ENCODE measurements at places on chromosomes 16 and 17.

GRCh38 chr17:66281661-66282369, 20.6 kb upstream of the PRKCA start:
- H3K27ac ChIP-seq = no peak overlapping the region
- no peak for DNase-seq
- no peak overlapping the region for H3K4me3 ChIP-seq
- H3K4me1 ChIP-seq = peaks cover under 1% of the 10 kb centered on the region

DNA sequence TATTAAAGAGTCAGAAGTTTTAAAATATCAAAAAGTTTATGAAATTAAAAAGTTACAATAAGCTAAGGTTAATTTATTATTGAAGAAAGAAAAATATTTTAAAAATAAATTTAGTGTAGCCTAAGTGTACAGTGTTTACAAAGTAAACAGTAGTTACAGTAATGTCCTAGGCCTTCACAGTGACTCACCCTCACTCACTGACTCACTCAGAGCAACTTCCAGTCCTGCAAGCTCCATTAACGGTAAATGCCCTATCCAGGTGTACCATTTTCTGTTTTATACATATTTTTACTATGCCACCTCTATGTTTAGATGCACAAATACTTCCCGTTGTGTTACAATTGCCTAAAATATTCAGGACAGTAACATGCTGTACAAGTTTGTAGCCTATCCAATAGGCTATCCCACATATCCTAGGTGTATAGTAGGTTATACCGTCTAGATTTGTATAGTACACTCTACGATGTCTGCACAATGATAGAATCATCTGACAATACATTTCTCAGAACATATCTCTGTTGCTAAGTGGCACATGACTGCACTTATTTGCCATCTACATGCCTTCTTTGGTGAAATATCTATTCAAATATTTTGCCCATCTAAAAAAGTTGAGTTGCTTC, 67.2 kb upstream of the WSB1 start:
- no peaks in the 10 kb centered on the region for H3K4me1 ChIP-seq
- DNase-seq = peak; percentile 49
- no peaks in the 10 kb centered on the region for H3K36me3 ChIP-seq
- H3K27me3 ChIP-seq = peaks cover 3% of the 10 kb centered on the region
- H3K4me3 ChIP-seq = no peak overlapping the region
- no peak overlapping the region for H3K27ac ChIP-seq

GRCh38 chr16:2822158-2822495, 5.1 kb downstream of the PRSS21 start:
- no peaks in the 10 kb centered on the region for H3K4me1 ChIP-seq
- H3K36me3 ChIP-seq = no peaks in the 10 kb centered on the region
- no peak for DNase-seq
- no peak overlapping the region for H3K4me3 ChIP-seq

DNA sequence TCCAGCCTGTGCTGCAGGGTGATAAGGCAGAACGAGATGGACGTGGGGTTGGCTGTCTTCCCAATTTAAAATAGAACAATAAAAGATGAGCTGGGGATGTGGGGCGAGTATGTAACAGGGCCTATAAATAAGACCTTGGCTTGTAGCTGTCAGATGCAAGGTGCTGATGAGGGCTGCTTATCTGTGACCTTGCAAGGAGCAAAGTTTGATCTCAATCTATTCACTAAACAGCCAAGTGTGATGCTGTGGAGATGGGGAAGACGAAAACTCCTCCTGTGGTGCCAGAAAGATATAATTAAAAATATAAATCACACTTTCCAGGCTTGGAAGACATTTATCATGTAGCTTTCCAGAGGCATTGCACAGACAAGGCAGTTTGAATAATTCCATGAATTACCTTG, 26.7 kb upstream of the TEX2 start:
- H3K27me3 ChIP-seq = peaks cover 3% of the 10 kb centered on the region
- H3K4me3 ChIP-seq = no peak overlapping the region
- no peak for DNase-seq
- H3K36me3 ChIP-seq = no peaks in the 10 kb centered on the region

DNA sequence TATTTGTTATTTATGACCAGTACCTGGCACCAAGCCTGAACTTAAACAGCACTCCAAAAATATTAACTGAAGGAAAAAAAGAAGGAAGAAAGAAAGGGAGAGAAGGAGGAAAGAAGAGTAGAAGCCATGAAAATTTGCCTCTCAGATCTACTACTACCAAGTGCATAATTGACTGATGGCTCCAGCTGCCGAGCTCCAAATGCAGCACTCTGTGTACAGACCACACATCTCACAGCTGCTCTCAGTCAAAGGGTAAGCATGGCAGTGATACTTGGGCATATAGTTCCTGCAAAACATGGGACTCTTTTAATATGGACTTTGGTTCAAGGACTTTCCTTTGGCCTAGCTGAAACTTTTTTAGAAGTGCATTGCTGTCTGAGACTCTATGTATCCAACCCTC, 44.0 kb upstream of the NOG start:
- H3K27me3 ChIP-seq = no peaks in the 10 kb centered on the region
- H3K4me1 ChIP-seq = no peaks in the 10 kb centered on the region
- H3K36me3 ChIP-seq = no peaks in the 10 kb centered on the region
- H3K27ac ChIP-seq = no peak overlapping the region
- H3K4me3 ChIP-seq = no peak overlapping the region

DNA sequence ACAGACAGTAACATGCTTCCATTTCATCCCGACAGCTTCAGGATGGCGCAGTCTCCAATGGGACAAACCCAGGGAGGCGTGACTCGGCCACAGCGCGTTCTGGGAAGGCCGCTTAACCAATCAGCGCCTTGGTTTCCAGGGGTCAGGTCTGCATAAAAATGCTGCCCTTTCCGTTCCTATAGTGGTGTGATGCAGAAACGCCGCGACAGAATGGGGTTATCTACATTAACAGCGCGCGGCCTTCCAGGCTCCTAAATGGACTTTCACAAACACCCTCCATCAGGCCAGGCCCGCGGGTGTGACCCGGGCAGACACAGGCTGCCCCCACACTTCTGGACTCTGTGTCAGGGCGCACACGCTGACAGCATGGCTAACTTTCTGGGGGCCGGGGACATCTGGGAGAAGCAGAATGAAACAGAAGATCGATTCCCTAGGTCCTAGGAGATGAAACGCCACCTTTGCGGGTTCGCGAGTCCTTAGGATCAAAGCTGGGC, 792 bp downstream of the TMEM231 start:
- peaks cover 5% of the 10 kb centered on the region for H3K4me1 ChIP-seq
- H3K4me3 ChIP-seq = peak overlapping the region; percentile 78
- peak overlapping the region; percentile 65 for H3K27ac ChIP-seq
- no peaks in the 10 kb centered on the region for H3K36me3 ChIP-seq
- peak; percentile 85 for DNase-seq

GRCh38 chr17:4566785-4567184, 6.4 kb upstream of the GGT6 start:
- no peak overlapping the region for H3K27ac ChIP-seq
- H3K4me3 ChIP-seq = no peak overlapping the region
- H3K4me1 ChIP-seq = no peaks in the 10 kb centered on the region
- DNase-seq = peak; percentile 16
- H3K27me3 ChIP-seq = peaks cover 23% of the 10 kb centered on the region
- H3K36me3 ChIP-seq = no peaks in the 10 kb centered on the region

GRCh38 chr16:72590151-72590937, 418.4 kb upstream of the PMFBP1 start:
- H3K4me3 ChIP-seq = no peak overlapping the region
- no peaks in the 10 kb centered on the region for H3K27me3 ChIP-seq
- peak; percentile 22 for DNase-seq
- H3K27ac ChIP-seq = no peak overlapping the region
- H3K36me3 ChIP-seq = no peaks in the 10 kb centered on the region

DNA sequence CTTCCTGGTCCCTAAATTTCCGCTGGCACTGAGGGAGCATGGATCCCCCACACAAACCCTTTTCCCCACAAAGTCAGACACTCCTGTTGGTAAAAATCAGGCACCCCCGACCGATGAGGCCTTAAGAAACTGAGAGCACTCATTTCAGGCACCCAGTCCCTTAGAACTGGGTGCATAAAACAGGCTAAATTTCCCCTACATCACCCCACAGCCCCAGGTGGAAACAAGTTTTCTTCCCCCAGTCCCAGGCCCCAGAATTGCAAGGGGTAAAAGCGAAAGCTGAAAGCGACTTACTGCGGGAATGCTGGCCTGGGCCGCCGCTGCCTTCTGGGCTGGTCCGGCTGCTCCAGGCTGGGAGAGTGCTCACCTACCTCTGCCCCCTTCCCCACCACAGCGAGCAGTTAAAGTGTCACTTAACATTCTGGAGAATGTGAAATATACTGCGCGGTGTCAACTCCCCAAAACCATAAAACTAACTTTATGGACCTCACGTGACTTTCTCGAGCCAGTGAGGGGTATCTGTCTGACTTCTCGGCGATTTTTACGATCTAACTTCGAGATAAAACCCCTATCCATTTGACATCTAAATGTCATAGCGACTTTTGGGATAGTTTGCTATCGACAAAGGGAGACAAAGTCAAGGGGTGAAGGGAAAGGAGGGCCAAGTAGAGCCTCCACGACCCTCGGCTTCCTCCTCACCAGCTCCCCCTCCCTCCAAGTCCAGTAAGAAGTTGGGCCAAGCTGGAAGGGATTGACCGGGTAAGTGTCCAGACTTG, at the start of gene HOXB3:
TSS of gene HOXB3 (minus strand) at position 411 of the 776 bp plus-strand sequence. CDS start 37,767 bp downstream, outside the sequence.
- H3K27me3 ChIP-seq = peaks cover 75% of the 10 kb centered on the region
- H3K27ac ChIP-seq = no peak within 1 kb of the TSS
- DNase-seq = no peak
- H3K36me3 ChIP-seq = no peaks in the 10 kb centered on the region
- H3K4me1 ChIP-seq = peaks cover 21% of the 10 kb centered on the region

DNA sequence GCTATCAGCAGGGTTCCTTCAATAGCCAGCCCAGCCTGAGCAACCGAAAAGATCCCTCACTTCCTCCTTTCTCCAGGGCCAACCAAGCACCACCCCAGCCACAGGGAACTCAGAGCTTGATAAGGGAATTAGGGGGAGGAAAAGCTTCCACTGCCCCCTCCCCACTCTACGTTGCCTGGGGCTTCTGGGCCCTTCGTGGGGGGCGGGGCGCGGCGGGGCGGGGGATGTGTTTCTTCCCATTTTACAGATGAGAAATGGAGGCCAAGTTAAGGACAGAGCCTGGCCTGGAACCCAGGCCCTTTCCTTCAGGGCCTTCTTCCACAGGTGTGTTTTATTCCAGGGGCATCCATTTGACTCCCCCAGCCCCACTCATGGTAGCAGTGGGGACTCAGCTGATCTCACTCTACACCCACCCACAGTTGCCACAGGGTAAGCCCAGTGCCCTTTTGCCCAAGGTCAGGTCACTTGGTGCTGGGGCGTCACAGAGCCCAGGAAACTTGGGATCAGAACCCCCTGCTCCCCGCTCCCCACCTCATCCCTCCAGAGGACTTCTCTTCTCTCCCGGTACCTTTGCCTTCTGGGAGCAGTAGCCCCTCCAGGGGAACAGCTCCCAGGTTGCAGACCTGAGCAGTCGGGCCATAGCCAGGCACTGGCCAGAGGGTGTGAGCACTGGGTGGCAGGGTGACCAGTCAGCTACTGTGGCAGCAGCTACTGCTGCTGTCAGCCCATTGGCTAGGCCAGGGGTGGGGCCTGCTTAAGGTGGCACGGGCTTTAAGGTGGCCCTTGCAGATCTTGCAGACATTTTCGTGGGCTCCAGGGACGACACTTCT, at the start of gene LDHD:
TSS of gene LDHD (minus strand) at position 700 of the 830 bp plus-strand sequence. CDS start at position 640, 60 bp downstream.
- DNase-seq = peak; percentile 47
- peak within 1 kb of the TSS; percentile 34 for H3K4me3 ChIP-seq
- no peak within 1 kb of the TSS for H3K27ac ChIP-seq
- H3K4me1 ChIP-seq = no peaks in the 10 kb centered on the region
- H3K36me3 ChIP-seq = no peaks in the 10 kb centered on the region

GRCh38 chr16:3578610-3579551, 1.7 kb upstream of the NLRC3 start:
- peaks cover 3% of the 10 kb centered on the region for H3K4me1 ChIP-seq
- peak; percentile 2 for DNase-seq
- H3K27me3 ChIP-seq = no peaks in the 10 kb centered on the region
- no peaks in the 10 kb centered on the region for H3K36me3 ChIP-seq
- H3K4me3 ChIP-seq = no peak overlapping the region

- peaks cover 2% of the 10 kb centered on the region for H3K4me1 ChIP-seq
- H3K36me3 ChIP-seq = no peaks in the 10 kb centered on the region
- no peaks in the 10 kb centered on the region for H3K27me3 ChIP-seq
- no peak overlapping the region for H3K27ac ChIP-seq
- DNase-seq = no peak
These were observed 4.3 kb upstream of the CLEC19A start for GRCh38 chr16:19281246-19281645.

- no peak for DNase-seq
- H3K36me3 ChIP-seq = no peaks in the 10 kb centered on the region
- peaks cover 3% of the 10 kb centered on the region for H3K27me3 ChIP-seq
- no peak overlapping the region for H3K27ac ChIP-seq
These were observed 5.3 kb upstream of the WWOX start for GRCh38 chr16:78094166-78094565.

DNA sequence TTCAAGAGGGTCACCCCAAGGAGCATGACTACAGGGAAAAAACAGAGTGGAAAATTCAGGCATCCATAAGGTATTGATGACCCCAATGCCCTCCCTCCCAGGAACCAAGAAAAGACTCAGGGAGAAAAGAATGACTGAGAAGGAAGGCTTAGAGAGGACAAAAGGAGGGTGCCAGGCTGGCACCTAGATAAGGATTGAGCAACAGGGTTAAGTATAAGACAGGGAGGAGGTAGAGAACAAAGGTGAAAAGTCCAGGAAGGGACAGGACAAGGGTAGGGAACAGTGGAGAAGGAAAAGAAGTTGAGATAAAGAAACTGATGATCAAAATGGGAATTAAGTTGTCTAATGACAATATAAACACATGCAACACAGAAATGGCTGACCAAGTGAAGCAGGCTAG, 2.5 kb downstream of the SLC35B1 start:
- H3K27ac ChIP-seq = no peak overlapping the region
- no peaks in the 10 kb centered on the region for H3K27me3 ChIP-seq

DNA sequence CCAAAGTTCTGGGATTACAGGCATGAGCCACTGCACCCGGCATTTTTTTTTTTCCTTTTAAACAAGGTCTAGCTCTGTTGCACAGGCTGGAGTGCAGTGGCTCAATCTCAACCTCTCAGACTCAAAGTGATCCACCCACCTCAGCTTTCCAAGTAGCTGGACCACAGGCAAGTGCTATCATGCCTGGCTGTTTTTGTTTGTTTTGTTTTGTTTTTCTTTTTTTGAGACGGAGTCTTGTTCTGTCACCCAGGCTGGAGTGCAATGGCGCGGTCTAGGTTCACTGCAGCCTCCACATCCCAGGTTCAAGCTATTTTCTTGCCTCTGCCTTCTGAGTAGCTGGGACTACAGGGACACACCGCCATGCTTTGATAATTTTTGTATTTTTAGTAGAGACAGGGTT, 19.1 kb upstream of the ZC3H7A start:
- no peak for DNase-seq
- no peak overlapping the region for H3K4me3 ChIP-seq
- no peak overlapping the region for H3K27ac ChIP-seq
- no peaks in the 10 kb centered on the region for H3K4me1 ChIP-seq
- no peaks in the 10 kb centered on the region for H3K36me3 ChIP-seq
